ENCODE measurements at places on chromosomes 3 and 15.

DNA sequence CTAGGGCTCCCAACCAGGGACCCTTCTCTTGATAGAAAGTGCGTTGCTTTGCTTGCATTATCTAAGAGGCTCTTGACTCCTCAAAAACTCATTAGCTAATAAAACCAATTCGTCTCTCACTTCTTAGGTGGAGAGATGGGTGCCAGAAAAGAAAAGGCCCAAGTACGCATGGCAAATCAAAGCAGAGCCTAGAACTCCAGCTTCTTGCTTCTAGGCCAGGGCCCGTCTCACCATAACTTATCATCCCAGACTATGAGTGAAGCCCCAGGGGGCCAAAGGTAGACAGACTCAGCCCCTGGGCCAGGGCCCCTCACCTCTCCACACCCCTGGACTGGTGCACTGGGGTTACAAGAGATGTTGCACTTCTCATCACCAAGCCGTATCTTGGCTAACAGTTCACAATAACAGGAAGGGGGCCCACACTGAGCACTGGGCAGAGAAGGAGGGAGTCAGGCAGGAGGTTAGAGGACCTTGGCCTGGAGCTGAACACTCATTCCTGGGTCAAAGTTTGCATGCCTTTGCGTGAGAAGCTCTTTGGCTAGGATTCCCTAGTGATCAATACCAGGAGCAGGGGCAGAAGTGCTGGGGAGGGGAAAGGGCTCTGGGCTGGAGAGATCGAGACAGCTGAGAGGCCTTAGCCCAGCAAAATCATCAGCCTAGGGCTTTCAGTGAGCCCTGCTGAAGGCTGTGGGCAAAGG lies 5.4 kb upstream of the CYP1A1 start:
- DNase-seq, result no peak

DNA sequence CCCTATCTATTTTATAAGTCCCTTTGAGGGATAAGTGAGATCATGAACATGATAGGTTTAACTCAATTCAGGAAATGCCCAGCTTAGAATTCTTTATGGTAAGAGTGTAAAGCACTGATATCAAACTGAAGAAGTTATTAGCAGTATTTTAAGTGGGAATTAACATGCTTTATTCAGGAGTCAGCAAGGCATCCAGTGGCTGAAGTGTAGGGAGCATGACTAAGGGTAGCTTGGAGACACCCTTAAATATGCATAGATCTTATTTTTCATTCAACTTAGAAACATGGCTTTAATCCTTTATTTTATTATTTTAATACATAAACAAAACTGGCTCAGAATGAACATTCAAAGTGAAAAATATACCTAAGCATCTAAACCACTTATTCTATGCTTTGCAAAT lies 158.3 kb upstream of the LPP start:
- DNase-seq, result no peak

- DNase-seq, result no peak
These were observed 73.9 kb upstream of the CHRNB4 start for GRCh38 chr15:78714890-78715289.

GRCh38 chr15:89827829-89828228 lies 13.2 kb upstream of the ANPEP start:
- DNase-seq, result no peak

DNA sequence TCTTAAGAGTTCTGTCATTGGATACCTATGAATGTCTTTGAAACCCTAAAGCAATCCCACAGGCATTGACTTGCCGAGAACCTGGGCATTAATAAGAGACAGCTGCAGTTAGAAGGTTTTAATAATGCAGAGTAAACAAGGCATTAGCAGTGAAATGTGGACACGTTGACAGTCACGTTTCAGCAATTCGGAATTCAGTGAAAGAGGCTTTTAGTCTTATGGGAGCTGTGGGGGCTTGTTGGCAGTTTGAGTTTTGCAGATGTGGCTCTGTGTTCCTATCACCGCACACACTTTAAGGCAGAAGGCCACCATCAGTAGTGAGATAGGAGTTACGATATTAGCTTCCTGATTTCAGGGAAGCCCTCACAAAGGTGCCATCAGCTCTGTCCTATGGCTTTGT lies 145.2 kb upstream of the NUDT16 start:
- DNase-seq, result peak; percentile 9

- no peak for DNase-seq
These were observed 51.0 kb downstream of the RASA2 start for GRCh38 chr3:141537856-141538255.

- no peak for DNase-seq
These were observed 148.0 kb upstream of the MBNL1 start for GRCh38 chr3:152120601-152121269.

- no peak for DNase-seq
These were observed 36.1 kb downstream of the TTC23 start for GRCh38 chr15:99213187-99213811.

DNA sequence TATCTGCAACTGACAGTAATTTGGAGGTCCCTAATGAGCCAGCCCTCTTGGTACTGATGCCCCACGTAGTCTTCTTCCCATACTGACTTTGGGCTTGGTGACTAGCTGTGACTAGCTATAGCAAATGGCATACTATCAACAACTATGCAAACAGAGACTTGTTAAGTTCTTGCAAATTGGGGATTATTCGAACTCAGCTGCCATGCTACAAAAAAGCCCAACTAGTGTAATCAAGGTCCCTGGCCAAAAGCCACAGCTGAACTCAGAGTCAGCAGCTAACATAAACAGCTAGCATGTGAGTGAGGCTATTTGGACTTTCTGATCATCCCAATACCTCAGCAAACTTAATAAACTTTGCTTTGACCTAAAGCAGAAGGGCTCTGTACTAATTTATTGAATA lies 121.2 kb upstream of the PLXND1 start:
- no peak for DNase-seq

GRCh38 chr15:74897300-74897701 lies 7.5 kb downstream of the MPI start:
- DNase-seq, result no peak

GRCh38 chr3:58266577-58266976 lies 29.0 kb downstream of the ABHD6 start:
- DNase-seq, result no peak

- no peak for DNase-seq
These were observed 110.9 kb downstream of the ASB7 start for GRCh38 chr15:100713163-100713867.

DNA sequence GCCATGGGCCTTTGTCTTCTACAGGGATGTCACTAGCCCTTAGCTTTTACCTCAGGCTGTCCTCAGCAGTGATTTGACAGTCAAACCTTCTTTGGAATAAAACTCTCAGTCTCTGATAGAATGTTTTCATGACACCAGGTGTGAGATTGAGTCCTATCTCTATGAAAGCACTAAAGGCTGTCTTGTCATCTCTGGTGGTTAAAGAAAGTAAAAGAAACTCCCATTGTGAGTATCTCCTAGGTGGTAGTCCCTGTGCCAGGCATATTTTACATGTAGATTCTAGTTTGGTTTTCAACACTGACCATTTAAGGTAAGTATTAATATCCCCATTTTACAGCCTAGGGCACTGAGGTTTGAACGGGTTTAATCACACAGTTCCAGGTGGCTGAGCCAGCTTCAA lies 360.2 kb downstream of the CHST2 start:
- no peak for DNase-seq

GRCh38 chr15:101324524-101325177 lies 29.6 kb upstream of the SNRPA1 start:
- no peak for DNase-seq

DNA sequence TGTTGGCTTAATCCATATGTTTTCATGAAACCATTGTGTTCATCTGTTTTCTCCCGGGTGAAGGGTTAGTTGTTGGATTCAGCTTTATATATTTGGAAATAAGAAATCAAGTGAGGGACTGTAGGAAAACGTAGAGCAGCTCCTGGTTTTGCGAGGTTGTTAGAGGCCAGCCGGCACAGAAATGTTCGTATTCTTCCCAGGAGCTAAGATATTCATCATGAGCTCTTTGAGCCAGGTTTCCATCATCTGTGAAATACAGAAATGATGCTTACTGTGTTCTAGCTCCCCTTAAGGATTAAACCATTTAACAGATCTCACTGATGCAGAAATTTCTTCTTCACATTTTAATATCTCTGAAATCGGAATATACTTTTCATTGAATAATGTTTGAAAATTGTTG lies 235.5 kb downstream of the PTPRG start:
- no peak for DNase-seq

Data from NCI-H1417 treated with DMSO at 0.1 percent for 48 hours (cell line).